Left kidney (tissue), 8 donors: ENCODE measurements at places on chromosomes 11 and 22. TPM values are rescaled to one million over a fixed set of nuclear protein-coding genes. Genes with fewer than 3 reads are reported as not detected.

GRCh38 chr11:134559602-134559962, 147.5 kb upstream of the B3GAT1 start:
- DNase-seq, result no peak

DNA sequence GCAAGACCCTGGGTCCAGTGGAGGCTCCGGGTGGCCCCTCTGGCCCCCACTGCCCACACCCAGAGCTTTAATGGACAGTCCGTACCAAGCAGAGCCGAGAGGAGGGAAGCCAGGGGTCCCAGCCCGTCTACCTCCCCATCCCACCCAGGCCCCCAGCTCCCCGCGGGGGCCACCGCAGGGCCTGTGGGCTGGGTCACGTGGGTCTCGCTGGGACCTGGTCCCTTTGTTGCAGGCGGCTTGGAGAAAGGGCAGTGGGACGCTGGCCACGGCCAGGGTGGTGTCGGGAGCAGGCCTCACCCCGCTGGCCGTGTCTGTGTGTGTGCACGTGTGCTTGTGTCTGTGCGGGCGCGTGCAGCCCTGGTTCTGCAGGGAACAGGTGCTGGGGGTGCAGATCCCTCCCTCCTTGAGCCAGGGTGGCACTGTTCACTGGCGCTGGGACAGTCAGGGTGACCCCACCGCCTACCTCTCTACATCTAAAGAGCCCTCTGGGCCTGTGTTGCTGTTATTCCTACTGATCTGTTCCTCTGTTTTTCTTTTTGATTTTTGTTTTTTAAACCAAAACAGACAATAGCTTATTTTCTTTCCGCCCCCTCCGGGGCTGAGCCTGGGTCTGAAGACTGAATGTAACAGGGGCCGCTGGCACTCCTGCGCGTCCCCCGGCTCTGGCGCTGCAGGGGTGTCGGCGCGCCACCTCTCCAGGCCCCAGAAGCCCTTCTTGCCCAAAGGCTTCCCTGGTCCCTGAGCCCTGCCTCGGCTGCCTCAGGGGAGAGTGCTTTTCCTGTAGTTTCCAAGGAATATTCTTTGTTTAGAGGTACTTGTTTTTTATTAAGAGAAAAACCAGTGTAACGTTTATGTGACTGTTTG, 20.1 kb upstream of the TMEM191C start:
- no peak for DNase-seq

APOA4 gene
- not detected for polyA plus RNA-seq

- no peak for DNase-seq
Observed at GRCh38 chr11:64081745-64082442, 46.2 kb downstream of the FLRT1 start.

GRCh38 chr22:35407362-35407761, 7.4 kb downstream of the MCM5 start:
- no peak for DNase-seq

GRCh38 chr11:12478743-12479142, 101.4 kb downstream of the PARVA start:
- DNase-seq, result no peak

DNA sequence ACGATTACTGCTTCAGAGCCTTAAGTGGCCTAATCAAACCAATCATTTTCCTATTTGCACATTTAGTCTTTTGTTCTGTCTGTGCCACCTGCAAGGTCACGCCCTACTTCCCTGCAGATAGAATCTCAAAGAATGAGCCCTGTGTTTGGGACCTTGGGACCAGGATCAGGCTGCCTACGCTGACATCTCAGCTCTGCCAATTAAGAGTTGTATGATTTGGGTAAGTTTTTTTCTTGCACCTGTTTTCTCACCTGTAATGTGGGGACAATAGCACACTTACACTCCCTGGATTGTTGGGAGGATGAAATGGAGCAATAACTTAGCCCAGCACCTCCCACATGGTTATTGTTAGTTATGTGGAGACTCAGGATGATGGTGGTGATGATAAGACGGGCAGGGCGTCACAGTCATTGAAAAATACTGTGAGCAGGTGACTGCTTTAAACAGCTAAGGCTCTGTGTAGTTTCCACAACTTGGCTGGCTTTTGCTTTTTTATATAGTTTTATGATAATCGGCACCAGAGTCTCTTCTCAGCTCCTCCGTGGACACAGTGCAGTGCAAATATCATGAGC, 155.0 kb downstream of the ADAMTS15 start:
- no peak for DNase-seq

DNA sequence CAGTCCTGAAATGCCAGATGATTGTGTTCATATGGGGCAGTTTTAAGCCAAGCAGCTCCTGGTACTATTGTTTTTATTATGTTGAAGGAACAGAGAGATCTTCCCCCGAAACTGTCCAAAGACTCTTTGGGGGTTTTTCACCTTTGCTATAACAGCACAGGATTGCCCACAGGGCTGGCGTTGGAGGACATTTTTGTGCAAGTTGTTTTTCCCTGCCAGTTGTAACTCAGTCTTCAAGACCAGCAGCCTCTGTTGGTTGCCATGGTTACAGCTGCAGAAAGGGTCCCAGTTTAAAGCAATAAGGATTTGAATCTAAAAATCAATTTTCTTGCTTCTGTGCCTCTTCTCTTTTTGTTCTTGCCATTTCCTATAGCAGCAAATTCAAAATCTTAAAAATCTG, 45.4 kb upstream of the YWHAH start:
- no peak for DNase-seq

- peak; percentile 79 for DNase-seq
Observed at GRCh38 chr11:116879800-116880625, 42.6 kb upstream of the APOA1 start.

DNA sequence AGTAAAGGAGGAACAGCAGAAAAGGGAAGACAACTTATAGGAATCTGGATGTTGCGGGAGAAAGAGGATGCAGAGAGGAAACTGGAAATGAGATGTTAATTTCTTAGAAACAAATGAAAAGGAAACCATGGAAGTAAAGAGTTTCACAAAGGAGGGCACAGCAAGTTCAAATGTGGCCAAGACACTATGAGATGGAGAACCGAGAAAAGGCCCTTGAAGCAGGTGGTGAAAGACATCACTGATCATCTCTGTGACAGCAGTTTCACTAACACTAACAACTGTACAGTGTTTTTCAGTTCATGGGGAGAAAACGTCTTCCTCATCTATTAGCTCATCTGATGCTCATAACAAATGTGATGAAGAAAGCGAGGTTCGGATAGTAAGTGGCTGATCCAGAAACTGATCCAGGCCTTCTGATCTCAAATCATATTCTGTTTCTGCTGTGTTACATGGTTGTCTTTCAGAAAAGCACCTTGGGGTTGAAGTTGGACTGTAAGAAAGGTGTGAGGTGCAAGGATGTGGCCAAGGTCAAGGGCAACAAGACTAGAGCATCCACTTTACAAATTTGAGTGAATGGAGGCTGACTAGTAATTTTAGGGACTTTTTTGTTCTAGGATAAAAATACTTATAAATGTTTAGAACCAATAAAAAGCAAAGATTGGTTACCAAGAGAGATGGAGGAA, 492.1 kb upstream of the CADM1 start:
- no peak for DNase-seq
